CD4-positive, alpha-beta T cell treated with Interleukin-4 for 4 hours (primary cell): ENCODE measurements at places on chromosomes 7 and 10.

GRCh38 chr10:127979566-127979965 is 72.7 kb downstream of the PTPRE start:
- no peak for DNase-seq

DNA sequence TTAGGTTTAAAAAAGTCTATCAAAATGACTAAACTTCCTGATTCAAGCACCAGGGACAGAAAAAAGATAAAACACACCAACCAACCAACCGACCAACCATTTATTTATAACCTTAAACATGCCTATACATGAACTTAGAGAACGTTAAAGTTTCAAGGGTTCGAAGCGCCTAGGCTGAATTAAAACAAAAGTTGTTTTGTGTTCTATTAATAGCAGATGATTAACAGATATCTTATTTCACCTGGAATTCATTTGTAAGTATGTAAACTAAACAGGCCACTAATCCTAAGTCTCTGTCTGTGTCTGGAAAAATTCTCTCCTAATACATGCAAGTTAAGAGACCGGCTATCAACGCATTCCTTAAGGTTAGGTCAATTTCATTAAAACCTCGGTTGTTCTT is 1.4 kb downstream of the BAIAP2L1 start:
- no peak for DNase-seq

- no peak for DNase-seq
Measured at GRCh38 chr7:131255242-131255641, 72.4 kb upstream of the MKLN1 start.

- no peak for DNase-seq
Measured at GRCh38 chr7:120799147-120799546, 58.8 kb downstream of the TSPAN12 start.

DNA sequence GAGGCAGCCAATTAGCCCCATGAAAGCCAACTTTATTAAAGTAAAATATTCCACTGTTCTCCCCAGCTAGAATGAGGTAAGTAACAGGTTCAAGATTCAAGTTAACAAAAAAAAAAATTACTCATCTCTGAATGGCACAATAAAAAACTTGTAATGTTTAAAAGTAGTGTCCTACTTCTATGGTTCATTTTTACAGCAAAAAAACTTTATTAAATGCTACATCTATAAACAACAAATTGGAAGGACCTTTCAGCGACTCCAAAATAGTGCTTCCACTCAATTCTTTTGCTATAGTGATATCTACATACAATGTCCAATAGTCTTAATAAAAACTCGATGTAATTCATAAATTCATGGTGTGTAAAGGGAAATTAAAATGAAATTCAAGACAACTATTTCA is 59.2 kb downstream of the EZH2 start:
- DNase-seq: no peak

GRCh38 chr7:98802088-98802780 is 67.6 kb downstream of the TMEM130 start:
- DNase-seq: peak; percentile 17

DNA sequence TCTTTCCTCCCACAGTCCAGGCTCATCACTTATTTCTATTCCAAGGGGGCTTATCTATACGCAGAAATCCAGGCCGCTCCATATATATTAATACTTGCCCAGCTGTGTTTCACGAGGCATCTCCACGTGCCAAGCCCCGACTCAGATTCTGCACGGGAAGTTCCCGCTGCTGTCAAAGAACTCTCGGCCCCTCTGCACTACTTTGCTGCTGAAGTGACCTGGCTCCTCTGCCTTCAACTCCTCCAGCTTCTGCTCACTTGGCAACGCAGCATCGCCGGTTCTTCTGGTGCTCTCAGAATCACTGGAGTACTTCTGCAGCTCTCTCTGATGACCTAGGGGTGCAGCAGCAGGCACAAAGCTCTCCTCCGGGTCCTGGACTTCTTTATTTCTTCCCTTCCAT is 9.7 kb upstream of the CHST12 start:
- no peak for DNase-seq

DNA sequence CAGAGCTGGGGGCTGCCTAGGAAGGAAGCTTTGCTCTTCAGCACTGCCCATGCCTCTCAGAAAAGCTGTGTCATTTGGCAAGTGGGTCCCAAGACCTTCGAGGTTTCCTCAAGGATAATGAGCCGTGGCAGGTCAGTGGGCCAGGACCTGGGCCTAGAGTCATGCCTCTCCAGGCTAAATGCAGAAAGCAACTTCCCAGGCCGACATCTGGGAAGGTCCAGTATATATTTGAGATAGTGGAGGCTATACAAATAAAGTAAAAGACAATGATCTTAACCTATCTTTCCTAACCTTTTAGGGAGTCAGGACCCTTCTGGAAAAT is 2.4 kb upstream of the HOXA10 start:
- DNase-seq: no peak

- no peak for DNase-seq
Measured at GRCh38 chr10:44689368-44689767, 221.8 kb upstream of the TMEM72 start.

- DNase-seq: peak; percentile 67
Measured at GRCh38 chr10:77801474-77802161, 124.9 kb downstream of the DLG5 start.

DNA sequence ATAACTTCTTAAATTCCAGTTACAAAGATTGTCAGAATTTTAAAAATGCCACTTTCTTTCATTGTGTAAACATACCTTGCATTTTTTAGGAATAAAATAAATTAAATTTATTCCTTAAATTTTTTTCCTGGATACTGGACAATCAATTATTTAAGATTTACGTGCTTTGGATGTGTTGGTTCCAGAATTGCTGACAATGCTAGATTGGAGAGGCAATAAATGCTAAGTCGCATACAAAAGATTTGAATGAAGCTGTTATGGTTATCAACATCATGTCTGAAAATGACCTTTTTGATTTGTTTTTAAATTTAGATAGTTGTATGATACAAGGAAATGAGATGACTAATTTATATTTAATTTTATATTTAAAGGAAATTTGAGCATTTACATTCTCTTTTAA is 89.2 kb upstream of the SEMA3A start:
- no peak for DNase-seq

- DNase-seq: no peak
Measured at GRCh38 chr10:76411729-76412435, 980.5 kb downstream of the LRMDA start.

DNA sequence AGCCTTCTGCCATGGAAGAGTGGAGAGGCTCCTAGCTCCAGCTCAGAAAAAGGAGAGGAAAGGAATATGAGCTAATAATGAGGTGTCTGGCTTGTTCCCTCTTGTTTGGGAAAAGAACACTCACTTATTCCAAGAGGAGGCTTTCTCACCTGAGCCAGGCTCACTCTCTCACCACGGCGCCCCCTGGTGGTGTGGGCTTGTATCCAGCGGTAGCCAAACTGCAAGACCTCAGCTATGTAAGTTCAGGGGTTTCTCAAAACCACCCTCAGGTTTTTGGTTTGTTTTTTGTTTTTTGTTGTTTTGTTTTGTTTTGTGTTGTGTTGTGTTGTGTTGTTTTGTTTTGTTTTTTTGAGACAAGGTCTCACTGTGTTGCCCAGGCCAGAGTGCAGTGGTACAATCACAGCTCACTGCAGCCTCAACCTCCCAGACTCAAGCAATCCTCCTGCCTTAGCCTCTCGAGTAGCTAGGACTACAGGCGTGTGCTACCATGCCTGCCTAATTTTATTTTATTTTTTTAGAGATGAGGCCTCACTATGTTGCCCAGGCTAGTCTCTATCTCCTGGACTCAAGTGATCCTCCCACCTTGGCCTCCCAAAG is 124.0 kb downstream of the TMEM130 start:
- DNase-seq: peak; percentile 58

GRCh38 chr10:48696535-48696873 is 11.8 kb downstream of the WDFY4 start:
- no peak for DNase-seq

GRCh38 chr10:124315591-124316270 is 103.0 kb downstream of the OAT start:
- no peak for DNase-seq

DNA sequence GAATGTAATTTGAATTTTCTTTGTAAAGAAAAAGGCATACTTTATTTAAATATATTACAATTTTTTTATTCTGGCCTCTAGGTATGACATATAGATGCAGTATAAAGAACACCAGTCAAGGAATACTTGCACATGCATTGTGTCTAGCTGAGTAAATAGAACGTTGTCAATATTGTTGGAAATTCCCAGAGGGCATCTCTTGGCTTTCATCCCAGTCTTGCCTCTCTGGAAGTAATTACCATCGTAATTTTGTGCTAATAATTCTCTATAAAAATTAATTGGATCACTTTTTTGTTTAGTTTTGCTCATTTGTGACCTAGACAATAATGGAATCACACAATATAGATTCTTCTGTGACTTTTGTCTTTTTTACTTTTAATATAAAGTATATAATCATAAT is 1052.3 kb upstream of the CELF2 start:
- no peak for DNase-seq

GRCh38 chr7:27972276-27972675 is 208.3 kb downstream of the JAZF1 start:
- peak; percentile 42 for DNase-seq

- no peak for DNase-seq
Measured at GRCh38 chr7:149317986-149318672, 56.1 kb downstream of the ZNF783 start.

DNA sequence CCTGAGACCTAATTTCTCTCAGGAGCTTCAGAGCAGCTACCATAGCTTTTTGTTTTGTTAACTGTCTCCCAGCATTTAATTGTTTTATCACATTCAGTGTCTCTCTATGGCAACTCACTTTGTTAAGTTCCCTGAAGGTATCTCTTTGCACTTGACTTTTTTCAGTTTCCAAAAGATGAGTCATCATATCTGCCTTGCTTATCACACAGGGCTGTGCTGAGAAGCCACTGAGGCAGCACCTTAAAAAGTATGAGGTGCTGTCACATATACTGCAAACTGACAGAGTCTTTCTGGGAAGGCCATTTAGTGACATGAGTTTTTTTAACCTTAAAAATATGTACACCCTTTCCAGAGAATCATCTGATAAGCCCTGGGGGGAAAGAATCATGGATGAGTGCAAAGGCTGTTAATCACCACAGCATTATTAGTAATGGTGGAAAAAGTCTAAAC is 56.8 kb downstream of the PPP1R3C start:
- DNase-seq: no peak

GRCh38 chr7:24591152-24591551 is 17.9 kb downstream of the PALS2 start:
- no peak for DNase-seq

DNA sequence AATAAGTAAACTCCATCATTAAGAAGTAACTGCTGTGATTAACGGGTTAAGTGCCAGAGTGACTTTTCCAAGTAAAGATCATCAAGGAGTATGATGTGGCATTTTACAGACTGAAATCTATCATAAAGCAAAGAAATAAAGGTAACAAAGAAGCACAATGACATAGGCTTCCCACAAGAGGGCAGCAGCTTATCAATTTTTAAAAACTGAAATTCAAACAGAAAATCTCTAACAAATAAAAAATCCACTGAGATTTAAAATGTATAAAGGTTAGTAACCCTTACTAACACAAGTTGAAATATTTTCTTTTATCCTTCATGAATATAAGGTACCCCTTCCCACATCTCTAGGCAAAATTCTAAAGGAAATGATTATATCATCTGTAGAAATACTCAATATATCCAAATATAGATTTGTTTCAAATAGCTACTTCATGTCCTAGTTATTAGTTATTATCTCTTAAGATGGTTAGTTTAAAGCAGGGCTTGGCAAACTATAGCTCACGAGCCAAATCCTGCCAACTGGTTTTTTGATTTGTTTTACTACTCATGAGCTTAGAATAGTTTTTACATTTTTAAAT is 29.2 kb downstream of the FAM3C start:
- DNase-seq: peak; percentile 55

- no peak for DNase-seq
Measured at GRCh38 chr7:90771281-90771680, 175.2 kb downstream of the CDK14 start.

GRCh38 chr10:106301146-106301545 is 863.4 kb downstream of the SORCS1 start:
- no peak for DNase-seq

DNA sequence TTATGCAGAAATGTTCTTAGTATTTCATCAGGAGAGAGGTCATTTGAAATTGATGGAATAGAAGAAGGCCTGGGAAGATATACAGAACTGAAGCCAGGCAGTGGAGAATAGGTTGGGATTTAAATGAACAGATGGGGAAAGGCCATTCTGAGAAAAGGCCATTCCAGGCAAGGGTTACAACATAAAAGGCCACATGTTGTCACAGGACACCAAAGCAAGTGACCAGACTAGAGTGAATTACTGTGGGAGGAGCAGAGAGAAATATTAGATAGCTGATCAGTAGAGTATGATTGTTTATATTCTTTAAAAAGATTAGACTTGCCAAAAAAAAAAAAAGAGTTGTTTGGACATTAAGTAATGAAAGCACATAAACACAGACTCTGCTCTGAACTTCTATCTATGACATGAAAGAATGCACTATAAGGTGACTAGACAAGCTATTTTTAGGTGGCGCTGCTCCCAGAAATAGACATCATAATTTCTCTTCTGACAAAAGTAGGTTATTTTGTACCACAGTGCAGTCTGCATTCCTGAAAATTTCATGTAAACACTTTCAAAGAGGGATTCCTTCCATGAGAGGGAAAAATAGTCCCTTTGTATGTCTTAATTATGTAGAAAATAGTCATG is 55.2 kb upstream of the DKK1 start:
- no peak for DNase-seq

DNA sequence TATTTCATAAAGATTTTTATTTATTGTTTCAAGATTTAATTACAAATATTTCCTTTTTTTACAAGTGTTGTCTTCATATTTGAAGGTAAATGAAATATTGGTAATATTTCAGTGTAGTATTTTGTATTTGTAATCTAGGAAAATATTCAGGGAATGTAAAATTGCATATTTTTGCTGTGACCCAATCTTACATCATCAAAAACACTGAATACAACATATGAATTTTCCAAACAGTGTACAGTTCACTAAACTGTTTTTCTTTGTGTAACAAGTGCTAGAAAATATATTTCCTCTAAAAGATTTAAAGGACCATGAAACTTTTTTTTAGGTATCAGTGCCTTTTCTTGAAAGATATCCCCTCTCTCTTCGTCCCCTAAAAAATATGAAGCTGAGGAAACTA is 251.9 kb upstream of the KCND2 start:
- DNase-seq: no peak

DNA sequence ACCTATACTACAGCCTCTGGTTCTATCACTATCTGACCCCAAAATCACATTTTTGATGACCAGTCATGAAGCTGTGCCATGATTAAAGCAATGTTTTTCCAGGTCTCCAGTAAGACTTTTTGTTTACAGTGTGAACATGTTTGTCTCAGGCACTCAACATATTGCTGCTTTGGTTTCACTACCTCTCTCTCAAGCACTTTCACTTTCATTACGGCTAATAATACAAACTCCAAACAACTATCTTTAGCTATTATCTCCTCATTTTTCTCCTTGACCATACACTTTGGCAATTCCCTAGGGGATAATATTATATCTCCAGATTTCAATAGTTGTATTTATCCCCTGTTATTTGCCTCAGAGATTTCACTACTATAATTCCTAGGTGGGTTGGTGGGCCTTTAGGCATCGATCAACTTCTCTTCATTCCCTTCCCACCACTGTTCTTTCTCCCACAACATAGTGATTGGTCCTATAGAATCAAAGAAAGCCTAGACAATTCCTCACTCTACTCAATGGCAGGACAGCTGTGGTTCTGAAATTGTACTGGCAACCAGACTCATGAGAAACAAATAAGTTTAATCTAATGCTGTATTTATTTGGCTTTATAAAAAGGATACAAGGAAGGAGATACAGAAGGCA is 261.4 kb upstream of the ZWINT start:
- no peak for DNase-seq

GRCh38 chr10:120969219-120969645 is 118.1 kb downstream of the WDR11 start:
- no peak for DNase-seq
